Endodermal cell (in vitro differentiated cells): ENCODE measurements at places on chromosomes 12 and 14. TPM values are rescaled to one million over a fixed set of nuclear protein-coding genes. Genes with fewer than 3 reads are reported as not detected.

Gene PRIMA1
- 3.9 to 11.1 TPM (median 10.0 TPM) in 3 replicates for total RNA-seq

Gene CMA1
- total RNA-seq: not detected in 3 replicates

Gene RASSF9
- 0.88 and 0.99 TPM in 2 replicates for total RNA-seq

Gene IQSEC3
- total RNA-seq: 1.5 and 2.3 TPM in 2 replicates

Gene LTBR
- 4.4 to 13.2 TPM (median 8.4 TPM) in 3 replicates for total RNA-seq

Gene KRT2
- not detected in 3 replicates for total RNA-seq

Gene ACSS3
- 26.0 to 44.0 TPM (median 28.3 TPM) in 3 replicates for total RNA-seq
